ENCODE measurements at places on chromosomes 3 and 15.

- DNase-seq: peak; percentile 47
- no peak overlapping the region for H3K4me3 ChIP-seq
- H3K36me3 ChIP-seq: no peaks in the 10 kb centered on the region
- H3K27me3 ChIP-seq: no peaks in the 10 kb centered on the region
Measured at GRCh38 chr3:145557405-145557804, 603.6 kb downstream of the PLOD2 start.

DNA sequence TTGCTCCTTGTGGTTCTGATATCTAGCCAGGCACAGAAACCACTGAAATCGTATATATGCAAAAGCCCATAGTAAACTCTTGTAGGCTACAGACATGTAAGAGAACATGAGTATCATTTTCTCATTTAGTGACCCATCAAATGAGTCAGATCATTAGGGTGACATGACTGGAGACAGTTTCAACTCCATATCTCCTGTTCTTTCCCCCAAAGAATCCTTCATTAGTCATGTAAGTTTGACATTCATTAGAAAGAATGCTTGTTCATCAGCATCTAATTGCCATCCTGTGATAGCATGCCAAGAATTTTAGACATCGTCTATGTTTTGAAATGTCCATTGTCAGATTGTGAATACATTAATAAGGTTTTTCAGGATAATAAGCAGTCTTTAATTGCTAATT lies 264.9 kb upstream of the TPM1 start:
- H3K27me3 ChIP-seq: no peaks in the 10 kb centered on the region
- no peak overlapping the region for H3K27ac ChIP-seq
- no peak for DNase-seq
- peaks cover 6% of the 10 kb centered on the region for H3K4me1 ChIP-seq
- H3K36me3 ChIP-seq: no peaks in the 10 kb centered on the region
- H3K4me3 ChIP-seq: no peak overlapping the region

DNA sequence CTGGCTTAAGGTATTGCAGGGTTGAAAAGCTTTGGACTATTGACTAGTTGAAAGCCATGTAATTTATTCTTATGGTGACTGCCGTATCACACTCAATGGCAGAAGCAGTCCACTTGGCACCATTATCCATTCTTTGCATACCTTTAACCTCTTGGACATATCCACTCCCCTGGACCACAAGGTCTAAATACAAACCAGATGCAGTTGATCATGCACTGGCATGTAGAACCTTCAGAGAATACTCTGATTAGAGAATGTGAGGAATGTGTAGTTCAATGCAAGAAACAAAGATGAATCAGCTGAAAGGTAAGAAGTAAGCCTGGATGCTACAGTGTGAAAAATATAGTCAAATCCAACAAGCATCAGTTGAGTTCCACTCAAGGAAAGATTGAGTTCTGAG lies 93.1 kb downstream of the FRMD5 start:
- DNase-seq: no peak
- no peaks in the 10 kb centered on the region for H3K36me3 ChIP-seq
- no peaks in the 10 kb centered on the region for H3K27me3 ChIP-seq

- no peaks in the 10 kb centered on the region for H3K27me3 ChIP-seq
- no peak overlapping the region for H3K27ac ChIP-seq
- peaks cover 25% of the 10 kb centered on the region for H3K4me1 ChIP-seq
- H3K4me3 ChIP-seq: no peak overlapping the region
- no peaks in the 10 kb centered on the region for H3K36me3 ChIP-seq
Measured at GRCh38 chr3:129586746-129587430, 19.6 kb downstream of the PLXND1 start.

DNA sequence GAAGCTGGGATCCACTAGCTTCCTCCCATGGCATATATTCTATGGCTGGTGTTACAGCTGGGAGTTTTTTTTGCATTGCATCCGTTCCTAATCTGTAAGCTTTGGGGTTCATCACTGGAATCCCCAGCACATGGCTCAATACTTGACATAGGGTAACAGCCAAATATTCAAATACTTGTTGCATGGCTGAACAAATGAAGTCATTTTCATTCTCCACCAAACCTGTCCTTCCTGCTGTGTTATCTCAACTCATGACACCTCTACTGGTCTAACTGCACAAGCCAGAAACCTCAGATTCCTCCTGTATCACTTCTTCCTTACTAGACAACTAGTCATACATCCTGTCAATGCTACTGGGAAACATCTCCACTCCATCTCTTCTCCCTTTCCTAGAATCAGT lies 43.4 kb downstream of the ST3GAL6 start:
- DNase-seq: no peak
- peaks cover 23% of the 10 kb centered on the region for H3K36me3 ChIP-seq
- H3K4me3 ChIP-seq: no peak overlapping the region

Data from lung (tissue), 17 donors.